ENCODE measurements at places on chromosomes 7 and 10.

- no peak for DNase-seq
Measured at GRCh38 chr10:86377797-86378146, 11.2 kb upstream of the GRID1 start.

- DNase-seq, result no peak
Measured at GRCh38 chr10:128568041-128568440, 441.8 kb upstream of the MKI67 start.

DNA sequence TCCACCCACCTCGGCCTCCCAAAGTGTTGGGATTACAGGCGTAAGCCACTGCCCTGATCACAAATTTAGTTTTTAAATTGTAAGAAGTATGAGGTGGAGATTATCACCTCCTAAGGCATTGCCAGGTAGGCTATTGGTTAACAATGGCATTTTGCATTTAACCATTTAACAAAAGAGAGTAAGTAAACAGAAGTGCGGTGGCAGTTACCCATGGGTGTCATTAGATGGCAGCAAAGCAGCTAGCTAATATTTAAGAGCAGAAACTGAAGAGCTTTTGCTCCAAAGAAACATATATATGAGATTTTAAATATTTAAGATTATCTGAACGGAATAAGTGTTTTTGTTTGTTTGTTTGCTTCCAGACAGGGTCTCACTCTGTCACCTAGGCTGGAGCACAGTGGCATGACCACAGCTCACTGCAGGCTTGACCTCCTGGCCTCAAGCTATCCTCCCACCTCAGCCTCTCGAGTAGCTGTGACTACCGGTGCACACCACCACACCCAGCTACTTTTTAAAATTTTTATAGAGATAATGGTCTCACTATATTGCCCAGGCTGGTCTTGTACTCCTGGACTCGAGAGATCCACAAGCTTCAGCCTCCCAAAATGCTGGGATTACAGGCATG lies 325.5 kb upstream of the C7orf33 start:
- DNase-seq, result no peak

DNA sequence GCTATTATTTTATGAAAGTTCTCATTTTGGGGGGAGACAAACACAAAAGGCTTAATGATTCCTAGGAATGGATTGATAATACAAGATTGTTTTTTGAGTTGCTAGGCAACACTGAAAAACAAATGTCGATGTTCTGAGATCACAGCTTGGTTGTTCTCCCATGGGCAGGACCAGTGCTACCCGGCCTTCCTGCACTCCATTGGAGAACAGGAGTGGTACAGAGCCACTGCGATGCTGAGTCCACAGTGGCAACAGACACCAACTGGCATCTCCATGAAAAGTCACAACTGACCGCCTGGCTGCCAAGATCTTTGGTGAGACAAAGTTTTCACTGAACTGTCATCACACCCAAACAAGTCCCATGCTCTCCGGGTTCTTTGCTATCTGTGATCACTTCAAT lies 68.9 kb upstream of the NMT2 start:
- no peak for DNase-seq
